Upper lobe of right lung (tissue), 1 donor: ENCODE measurements at places on chromosomes 2 and 18. TPM values are rescaled to one million over a fixed set of nuclear protein-coding genes. Genes with fewer than 3 reads are reported as not detected.

Gene TAF4B
- 3.3 TPM for total RNA-seq

Gene WDSUB1
- total RNA-seq = 16.9 TPM

Gene CTAGE1
- total RNA-seq = not detected

Gene LDLRAD4
- 18.4 TPM for total RNA-seq

Gene RNU2-63P
- not detected for total RNA-seq

Gene ZNF396
- total RNA-seq = 3.1 TPM

Gene CD8A
- total RNA-seq = 7.4 TPM

Gene GKN1
- total RNA-seq = not detected

Gene AKAIN1
- total RNA-seq = not detected

Gene GRHL1
- total RNA-seq = 2.7 TPM

Gene TWSG1
- 37.6 TPM for total RNA-seq
